ENCODE measurements at places on chromosomes 12 and 14.

GRCh38 chr12:107684990-107685359, 624 bp upstream of the PWP1 start:
- DNase-seq, result peak; percentile 46

- DNase-seq, result no peak
These were observed 178.8 kb downstream of the DACT1 start for GRCh38 chr14:58816416-58817115.

GRCh38 chr14:79284621-79285020, 926.7 kb downstream of the DIO2 start:
- no peak for DNase-seq

DNA sequence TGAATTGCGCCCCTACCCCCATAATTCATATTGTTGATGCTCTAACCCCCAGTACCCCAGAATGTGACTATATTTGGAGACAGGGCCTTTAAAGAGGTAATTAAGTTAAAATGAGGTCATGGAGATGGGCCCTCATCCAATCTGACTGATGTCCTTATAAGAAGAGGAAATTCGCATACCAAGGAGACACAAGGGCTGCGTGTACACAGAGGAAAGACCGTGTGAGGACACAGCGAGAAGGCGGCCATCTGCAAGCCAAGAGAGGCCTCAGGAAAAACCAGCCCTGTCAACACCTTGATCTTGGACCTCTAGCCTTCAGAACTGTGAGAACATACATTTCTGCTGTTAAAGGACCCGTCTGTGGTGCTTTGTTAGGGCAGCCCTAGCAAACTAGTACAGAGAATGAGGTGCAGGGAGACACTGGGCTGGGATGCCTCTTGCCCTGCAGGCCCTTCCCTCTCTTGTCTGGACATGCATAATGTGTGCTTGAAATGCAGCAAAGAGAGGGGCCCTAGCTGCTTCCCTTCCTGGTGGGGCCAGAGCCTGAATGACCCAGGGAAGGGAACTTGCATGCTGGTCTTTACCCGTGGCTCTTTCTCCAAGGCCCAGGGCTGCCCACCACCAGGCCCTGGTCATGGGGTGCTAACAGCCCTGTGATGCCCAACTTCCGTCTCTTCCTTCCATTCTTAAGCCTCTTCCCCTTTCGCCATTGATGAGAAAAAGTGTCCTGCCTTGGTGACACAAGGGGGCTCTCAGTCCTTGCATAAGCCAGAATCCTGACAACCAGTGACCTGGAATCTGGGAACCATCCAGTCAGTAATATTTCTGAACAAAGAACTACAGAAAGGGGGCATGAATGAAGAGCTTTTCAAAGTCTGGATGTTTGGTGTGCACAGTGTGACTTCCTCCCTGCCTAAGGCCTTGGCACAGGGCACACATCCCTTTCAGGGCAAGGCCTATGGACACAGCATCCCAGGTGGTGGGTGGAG, 50.0 kb upstream of the GPATCH2L start:
- DNase-seq, result no peak

DNA sequence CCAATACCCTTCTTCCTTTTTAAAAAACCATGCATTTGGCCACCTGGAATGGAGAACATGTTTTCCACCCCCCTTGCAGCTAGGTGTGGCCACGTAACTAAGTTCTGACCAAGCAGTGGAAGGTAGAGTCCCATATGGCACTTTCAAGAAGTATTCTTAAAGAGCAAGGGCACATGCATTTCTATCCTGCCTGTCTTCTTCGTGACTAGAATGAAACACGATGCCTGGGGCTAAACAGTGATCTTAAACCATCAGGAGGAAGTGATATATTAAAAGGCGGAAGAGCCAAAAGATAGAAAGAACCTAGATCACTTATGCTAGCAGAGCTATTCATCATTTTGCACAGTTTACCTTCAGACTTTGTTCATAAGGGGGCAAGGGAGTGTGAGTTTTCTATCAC, 16.0 kb upstream of the DDX11 start:
- no peak for DNase-seq
